ENCODE measurements at places on chromosomes 2 and 18. TPM values are rescaled to one million over a fixed set of nuclear protein-coding genes. Genes with fewer than 3 reads are reported as not detected.
A peak's percentile ranks its signal among the peaks of the same experiment; 100 is the strongest.

DNA sequence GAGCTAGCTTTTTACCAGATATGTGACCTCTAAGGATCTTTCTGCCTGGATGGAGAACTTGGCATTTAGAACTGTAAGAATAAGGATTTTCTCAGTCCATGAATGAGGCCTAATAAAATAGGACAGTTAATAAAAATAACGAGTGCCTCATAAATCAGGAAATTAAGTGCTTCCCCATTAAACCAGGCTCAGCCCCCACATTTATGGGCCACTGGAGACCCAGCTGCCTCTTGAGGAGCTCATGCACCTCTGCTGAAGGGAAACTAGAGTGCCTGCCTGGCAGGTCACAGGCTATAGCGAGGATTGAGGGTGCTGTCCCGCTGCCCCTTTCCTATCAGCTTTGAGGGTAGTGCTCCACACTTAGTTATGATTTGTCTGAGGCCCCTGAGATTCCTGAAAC is 158.0 kb downstream of the ALK start:
- DNase-seq = no peak

GRCh38 chr2:22634167-22634566 is 750.8 kb upstream of the KLHL29 start:
- DNase-seq = no peak

DNA sequence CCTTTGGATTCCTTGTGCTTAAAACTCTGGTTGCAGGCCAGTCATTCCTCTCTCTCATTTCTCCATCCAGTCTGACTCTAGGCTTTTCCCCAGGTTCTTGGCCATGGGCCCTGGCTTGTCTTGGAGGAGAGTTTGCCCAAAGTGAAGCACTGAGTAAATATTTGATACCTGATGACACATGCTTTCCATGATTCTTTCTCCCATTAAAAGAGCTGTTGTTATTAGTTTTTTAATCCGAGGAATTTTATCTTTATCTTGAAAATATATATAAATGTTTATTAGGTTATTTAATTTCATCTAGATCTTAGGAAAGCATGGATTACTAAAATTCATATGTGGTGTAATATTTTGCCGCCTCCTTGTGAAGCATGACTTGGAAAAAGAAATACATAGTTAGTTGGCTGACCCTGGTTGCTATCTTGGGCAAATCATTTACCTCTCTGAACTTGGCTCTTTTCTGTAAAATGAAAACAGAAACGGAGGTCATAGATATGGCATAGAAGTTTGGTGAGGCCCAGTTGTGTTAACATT is 650.1 kb downstream of the SLC4A3 start:
- peak; percentile 90 for DNase-seq

DNA sequence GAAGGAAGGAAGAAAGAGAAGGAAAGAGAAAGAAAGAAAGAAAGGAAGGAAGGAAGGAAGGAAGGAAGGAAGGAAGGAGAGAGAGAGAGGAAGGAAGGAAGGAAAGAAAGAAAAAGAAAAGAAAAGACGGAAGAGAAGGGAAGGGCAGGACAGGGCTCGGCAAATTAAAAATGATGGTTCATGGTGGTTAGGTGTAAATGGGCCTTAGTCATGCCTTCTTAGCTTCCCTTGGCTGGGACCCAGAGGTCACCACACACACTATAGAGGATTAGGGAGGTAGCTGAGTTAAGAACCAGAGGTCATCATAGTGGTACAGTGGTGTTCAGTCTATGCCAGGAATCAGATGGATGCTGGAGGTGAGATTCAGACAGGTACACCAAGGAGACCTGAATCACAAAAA is 9.3 kb upstream of the ATL2 start:
- no peak for DNase-seq

- DNase-seq = no peak
Measured at GRCh38 chr2:192072261-192072660, 122.5 kb downstream of the TMEFF2 start.

DNA sequence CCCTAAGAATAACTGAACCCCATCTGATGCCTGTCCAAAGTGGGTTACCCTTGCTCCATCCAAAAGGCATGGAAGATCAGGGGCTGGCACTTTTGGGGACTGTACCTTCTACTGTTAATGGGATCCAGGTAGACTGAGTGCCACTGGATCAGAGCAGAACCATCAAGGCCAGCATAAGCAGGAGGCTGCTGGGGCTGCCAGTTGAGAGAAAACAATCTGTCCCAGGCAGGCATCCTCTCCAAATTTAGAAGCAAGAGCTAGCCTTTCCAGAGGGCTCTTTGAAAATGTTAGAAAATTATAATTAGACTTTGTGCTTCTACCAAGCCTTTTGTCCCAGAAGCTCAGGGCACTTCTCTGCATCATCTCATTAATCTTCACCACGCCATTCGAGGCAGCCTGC is 245.6 kb downstream of the CDH20 start:
- DNase-seq = no peak

GRCh38 chr18:78378983-78379382 is 600.6 kb upstream of the SALL3 start:
- no peak for DNase-seq

Gene IHH
- total RNA-seq = not detected

Gene TMEM17
- total RNA-seq = 4.4 TPM

Gene HAAO
- 0.46 TPM for total RNA-seq

Gene TTC31
- 16.1 TPM for total RNA-seq

Gene TMEM247
- not detected for total RNA-seq

Data from HFFc6 (cell line).